ENCODE measurements at places on chromosomes 1 and 21. TPM values are rescaled to one million over a fixed set of nuclear protein-coding genes. Genes with fewer than 3 reads are reported as not detected.

- H3K4me3 ChIP-seq, result no peak overlapping the region
- no peaks in the 10 kb centered on the region for H3K36me3 ChIP-seq
- DNase-seq, result no peak
- H3K27ac ChIP-seq, result no peak overlapping the region
These were observed 30.0 kb downstream of the EPHA10 start for GRCh38 chr1:37734629-37735591.

The ZNF124 gene
- 2.7 TPM for polyA plus RNA-seq

DNA sequence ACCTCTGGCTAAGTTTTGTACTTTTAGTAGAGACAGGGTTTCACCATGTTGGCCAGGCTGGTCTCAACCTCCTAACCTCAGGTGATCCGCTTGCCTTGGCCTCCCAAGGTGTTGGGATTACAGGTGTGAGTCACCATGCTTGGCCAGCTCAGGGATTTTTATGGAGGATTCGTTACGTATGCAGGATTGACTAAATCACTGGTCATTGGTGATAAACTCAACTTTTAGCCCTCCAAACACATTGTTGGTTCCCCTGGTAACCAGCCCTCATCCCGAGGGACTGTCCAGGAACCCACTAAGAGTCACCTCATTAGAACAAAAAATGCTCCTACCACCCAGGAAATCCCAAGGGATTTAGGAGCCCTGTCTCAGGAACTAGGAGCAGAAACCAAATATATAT is 40.4 kb downstream of the ST3GAL3 start:
- no peak overlapping the region for H3K27ac ChIP-seq
- no peaks in the 10 kb centered on the region for H3K36me3 ChIP-seq
- DNase-seq, result no peak
- no peaks in the 10 kb centered on the region for H3K4me1 ChIP-seq

GRCh38 chr1:173239058-173239457 is 31.9 kb upstream of the TNFSF4 start:
- H3K4me3 ChIP-seq, result no peak overlapping the region
- H3K27me3 ChIP-seq, result no peaks in the 10 kb centered on the region
- DNase-seq, result no peak
- no peak overlapping the region for H3K27ac ChIP-seq
- no peaks in the 10 kb centered on the region for H3K36me3 ChIP-seq

GRCh38 chr1:155026588-155026987 is 7.0 kb downstream of the DCST2 start:
- peaks cover 4% of the 10 kb centered on the region for H3K4me1 ChIP-seq
- no peaks in the 10 kb centered on the region for H3K36me3 ChIP-seq
- H3K27ac ChIP-seq, result no peak overlapping the region
- DNase-seq, result no peak
- no peaks in the 10 kb centered on the region for H3K27me3 ChIP-seq

- H3K4me3 ChIP-seq, result no peak overlapping the region
- no peak overlapping the region for H3K27ac ChIP-seq
- H3K4me1 ChIP-seq, result peaks cover 3% of the 10 kb centered on the region
- DNase-seq, result no peak
- no peaks in the 10 kb centered on the region for H3K36me3 ChIP-seq
These were observed 28.6 kb downstream of the EBNA1BP2 start for GRCh38 chr1:43143441-43143888.

GRCh38 chr1:175287849-175288248 is 95.3 kb upstream of the KIAA0040 start:
- no peak for DNase-seq
- no peak overlapping the region for H3K4me3 ChIP-seq
- no peak overlapping the region for H3K27ac ChIP-seq
- no peaks in the 10 kb centered on the region for H3K4me1 ChIP-seq

The ACTL8 gene
- not detected for polyA plus RNA-seq

DNA sequence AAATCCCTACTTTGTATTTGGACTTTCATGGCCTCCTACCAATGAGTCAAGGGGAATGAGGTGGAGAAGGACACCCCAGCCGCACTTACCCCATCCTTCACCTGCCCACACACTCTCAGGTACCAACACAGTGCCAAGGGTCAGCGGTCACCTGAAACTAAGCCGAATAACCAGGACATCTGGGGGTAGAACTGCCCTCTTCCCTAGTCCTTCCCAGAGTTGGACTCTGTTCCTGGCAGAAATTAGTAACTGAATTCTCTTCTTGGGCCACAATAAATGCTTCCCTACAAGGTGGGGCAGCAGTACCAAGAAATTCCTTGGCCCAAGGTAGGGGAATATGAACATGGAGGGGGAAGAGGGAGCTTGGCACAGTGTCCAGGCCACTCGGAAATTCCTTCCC is 7.3 kb downstream of the SLC45A3 start:
- no peaks in the 10 kb centered on the region for H3K4me1 ChIP-seq
- H3K27me3 ChIP-seq, result no peaks in the 10 kb centered on the region
- no peak overlapping the region for H3K27ac ChIP-seq
- no peak overlapping the region for H3K4me3 ChIP-seq
- no peaks in the 10 kb centered on the region for H3K36me3 ChIP-seq

GRCh38 chr1:100039591-100039990 is 69.8 kb downstream of the SLC35A3 start:
- peak overlapping the region; percentile 94 for H3K4me3 ChIP-seq
- H3K4me1 ChIP-seq, result peaks cover 4% of the 10 kb centered on the region
- DNase-seq, result no peak

GRCh38 chr21:44735821-44736220 is 24.4 kb upstream of the TSPEAR start:
- no peak overlapping the region for H3K27ac ChIP-seq
- no peaks in the 10 kb centered on the region for H3K36me3 ChIP-seq
- DNase-seq, result no peak
- peaks cover 2% of the 10 kb centered on the region for H3K27me3 ChIP-seq

The PRSS38 gene
- not detected for polyA plus RNA-seq

The TBX15 gene
- 0.02 TPM for polyA plus RNA-seq

GRCh38 chr1:223016890-223017289 is 126.2 kb downstream of the TLR5 start:
- H3K4me3 ChIP-seq, result no peak overlapping the region
- no peak for DNase-seq
- H3K27me3 ChIP-seq, result no peaks in the 10 kb centered on the region
- H3K36me3 ChIP-seq, result no peaks in the 10 kb centered on the region
- H3K27ac ChIP-seq, result no peak overlapping the region

GRCh38 chr1:115757856-115758255 is 10.7 kb downstream of the CASQ2 start:
- no peak for DNase-seq
- no peaks in the 10 kb centered on the region for H3K36me3 ChIP-seq
- H3K27ac ChIP-seq, result no peak overlapping the region
- H3K27me3 ChIP-seq, result peaks cover 9% of the 10 kb centered on the region
- H3K4me3 ChIP-seq, result no peak overlapping the region

The SFN gene
- 0.23 TPM for polyA plus RNA-seq

The RIPK4 gene
- polyA plus RNA-seq, result 7.0 TPM

DNA sequence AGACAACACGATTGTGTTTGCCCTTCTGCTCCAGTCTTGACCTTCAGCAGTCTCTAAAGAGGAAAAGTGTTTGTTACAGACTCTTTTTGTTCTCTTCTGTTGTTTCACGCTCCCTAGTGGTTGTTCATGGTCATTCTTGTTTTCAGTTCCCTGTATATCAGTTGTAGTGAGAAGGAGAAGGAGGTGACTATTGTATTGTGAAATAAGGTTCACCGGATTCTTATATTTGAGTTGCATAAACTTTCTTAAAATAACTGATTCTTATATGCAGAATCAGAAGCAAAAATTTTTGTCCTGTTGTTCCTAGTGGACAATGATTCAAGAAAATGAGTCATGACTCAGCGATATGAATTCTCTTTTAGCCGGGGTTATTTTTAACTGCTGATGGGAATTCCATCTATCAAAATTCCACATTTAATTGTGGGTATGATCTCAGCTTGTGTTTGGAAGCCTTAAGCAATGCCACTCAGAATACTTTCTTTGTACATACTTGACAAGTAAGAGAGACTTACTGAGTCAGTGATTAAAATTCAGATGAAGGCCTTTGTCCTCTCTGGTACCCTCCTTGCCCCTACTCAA is 152.2 kb downstream of the CLEC20A start:
- H3K4me1 ChIP-seq, result peaks cover 35% of the 10 kb centered on the region
- peak overlapping the region; percentile 96 for H3K27ac ChIP-seq
- no peaks in the 10 kb centered on the region for H3K27me3 ChIP-seq
- no peaks in the 10 kb centered on the region for H3K36me3 ChIP-seq

The LTN1 gene
- 3.2 TPM for polyA plus RNA-seq

DNA sequence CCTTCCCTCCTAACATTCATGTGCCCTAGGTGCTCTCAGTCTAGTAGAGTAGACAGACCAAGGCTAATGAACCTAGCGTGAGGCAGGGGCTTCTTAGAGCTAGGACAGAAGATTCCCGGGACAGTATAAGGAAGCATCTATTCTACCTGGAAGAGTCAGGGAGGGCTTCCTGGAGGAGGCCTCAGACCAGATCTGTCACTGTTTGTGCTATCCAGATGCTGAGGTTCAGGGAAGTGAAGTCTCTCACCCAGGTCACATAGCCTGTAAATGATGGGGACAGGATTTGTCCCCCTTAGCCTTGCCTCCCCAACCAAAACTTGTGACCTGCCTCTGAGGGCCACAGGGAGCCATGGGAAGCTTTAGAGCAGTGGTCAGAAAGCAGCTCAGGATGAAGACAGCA is 20.7 kb downstream of the ACTL8 start:
- no peak overlapping the region for H3K27ac ChIP-seq
- no peak overlapping the region for H3K4me3 ChIP-seq
- no peaks in the 10 kb centered on the region for H3K36me3 ChIP-seq
- no peak for DNase-seq

Data from SK-N-SH (cell line).